ENCODE measurements at places on chromosomes 11 and 22. TPM values are rescaled to one million over a fixed set of nuclear protein-coding genes. Genes with fewer than 3 reads are reported as not detected.

ENTHD1 gene
- polyA plus RNA-seq, result not detected

MS4A7 gene
- polyA plus RNA-seq, result 15.1 TPM

GRCh38 chr22:35202376-35202775 is 54.9 kb upstream of the HMGXB4 start:
- no peak for DNase-seq

DNA sequence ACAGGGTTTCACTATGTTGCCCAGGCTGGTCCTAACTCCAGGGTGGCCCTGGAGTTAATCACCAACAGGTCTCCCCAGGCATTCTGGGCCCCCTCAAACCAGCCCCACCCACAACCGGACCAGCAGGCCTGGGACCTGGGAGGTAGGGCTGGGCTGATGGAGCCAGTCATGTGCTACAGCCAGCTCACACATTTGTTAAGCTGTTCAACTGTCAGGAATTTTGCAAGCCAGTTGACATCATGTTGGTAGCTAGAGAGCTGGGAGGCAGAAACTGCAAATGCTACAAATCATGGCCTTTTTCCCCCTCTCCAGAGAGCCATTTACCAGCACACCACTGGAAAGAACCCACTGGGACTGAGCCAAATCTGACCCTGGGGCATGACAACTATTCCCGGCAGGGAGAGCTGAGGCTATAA is 6.8 kb downstream of the ARHGAP1 start:
- DNase-seq, result no peak

GRCh38 chr22:48802576-48802975 is 1025.1 kb downstream of the BRD1 start:
- DNase-seq, result no peak

DNA sequence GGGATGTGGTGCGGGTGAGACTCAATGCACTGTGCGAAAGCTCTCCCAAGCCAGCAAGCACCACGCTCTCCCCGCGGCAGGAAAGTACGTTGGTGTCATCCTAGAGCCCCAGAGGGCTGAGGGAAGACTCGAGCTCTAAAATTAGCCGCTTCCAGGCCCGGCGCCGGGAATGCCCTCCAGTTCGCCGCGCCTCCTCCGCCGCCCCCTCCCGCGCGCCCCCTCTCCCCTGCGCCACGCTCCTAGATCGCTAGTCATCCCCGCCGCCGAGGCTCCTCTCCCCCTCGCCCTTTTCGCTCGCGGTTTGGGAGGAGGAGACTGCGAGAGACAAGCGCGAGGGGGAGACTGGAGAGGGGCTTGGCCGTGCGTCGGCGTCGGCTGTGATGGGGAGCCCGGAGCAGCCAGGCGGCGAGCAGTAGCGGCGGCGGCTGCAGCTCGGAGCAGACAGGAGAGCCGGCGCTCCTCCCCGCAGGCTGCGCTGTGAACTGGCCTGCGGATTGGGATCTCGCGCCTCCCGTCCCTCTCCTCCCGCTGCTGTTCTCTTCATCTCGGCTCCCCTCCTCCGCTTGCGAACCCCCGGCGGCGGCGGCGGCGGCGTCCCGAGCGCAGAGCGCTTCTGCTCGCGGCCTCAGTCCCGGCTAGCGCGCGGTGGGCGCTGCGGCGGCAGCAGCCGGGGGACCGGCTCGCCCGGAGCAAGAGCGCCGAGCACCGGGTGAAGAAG is at the start of gene FAT3:
Gene FAT3, plus strand, starts transcription at position 412 of the 718 bp plus-strand sequence. CDS start 127,295 bp downstream, outside the sequence.
- peak; percentile 78 for DNase-seq

DNA sequence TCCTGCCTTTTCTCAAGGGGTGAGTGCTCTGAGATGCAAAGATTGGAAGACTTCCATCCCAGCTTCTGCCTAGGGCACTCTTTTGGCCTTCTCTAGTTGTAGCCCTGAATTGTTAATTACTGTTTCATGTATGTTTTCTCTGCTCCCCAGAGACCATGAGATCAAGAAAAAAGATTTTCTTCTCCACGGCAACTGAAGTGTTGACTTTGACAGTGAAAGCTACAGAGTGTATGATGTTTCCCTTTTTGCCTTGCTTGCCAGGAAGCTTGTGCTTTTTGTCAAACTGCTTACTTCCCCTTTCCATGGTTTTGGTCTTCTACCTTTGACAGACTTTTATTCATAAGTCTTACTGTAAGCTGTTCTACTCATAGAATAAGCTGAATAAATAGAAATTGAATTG is 23.3 kb upstream of the EIF3D start:
- no peak for DNase-seq

PIK3IP1 gene
- polyA plus RNA-seq, result 6.5 TPM
